Retinal pigment epithelial cell (primary cell): ENCODE measurements at places on chromosomes 3 and 15.

DNA sequence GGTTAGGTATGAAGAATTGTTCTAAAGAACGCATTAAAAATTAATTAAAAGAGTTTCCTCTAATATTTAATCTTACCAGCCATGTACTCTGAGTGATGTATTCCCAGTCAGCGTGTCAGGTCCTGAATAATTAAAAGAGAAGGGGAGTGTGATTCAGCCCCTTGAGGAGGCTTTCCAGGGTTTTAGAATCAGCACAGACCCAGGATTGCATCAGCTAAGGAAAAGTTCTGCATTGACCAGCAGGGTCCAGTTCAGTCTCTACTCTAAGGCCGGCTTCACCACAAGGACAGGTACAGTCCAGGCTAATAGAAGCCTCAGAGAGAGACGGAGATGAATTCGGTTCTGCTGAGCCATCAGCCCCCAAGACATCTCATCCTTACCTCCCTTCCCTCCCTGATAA lies 499.5 kb upstream of the PROK2 start:
- no peak for DNase-seq

DNA sequence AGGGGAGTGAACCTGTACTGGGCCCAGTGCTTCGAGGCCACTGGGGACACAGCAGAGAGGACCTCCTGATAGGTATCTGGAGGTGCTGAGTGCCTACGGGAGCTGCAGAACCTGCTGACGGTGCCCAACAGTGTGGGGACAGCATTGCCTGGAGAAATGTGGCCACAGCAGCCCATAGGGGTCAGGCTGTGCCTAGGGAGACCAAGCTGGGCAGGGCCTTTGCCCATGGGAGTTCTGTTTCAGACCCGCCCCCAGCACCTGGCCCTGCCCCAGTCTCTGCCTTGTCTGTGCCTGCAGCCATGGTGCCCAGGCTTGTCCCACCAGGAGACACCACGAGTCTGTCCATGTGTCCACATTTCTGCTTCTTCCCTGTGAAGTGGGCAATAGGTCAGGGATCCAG lies 15.3 kb upstream of the RPL32 start:
- no peak for DNase-seq

DNA sequence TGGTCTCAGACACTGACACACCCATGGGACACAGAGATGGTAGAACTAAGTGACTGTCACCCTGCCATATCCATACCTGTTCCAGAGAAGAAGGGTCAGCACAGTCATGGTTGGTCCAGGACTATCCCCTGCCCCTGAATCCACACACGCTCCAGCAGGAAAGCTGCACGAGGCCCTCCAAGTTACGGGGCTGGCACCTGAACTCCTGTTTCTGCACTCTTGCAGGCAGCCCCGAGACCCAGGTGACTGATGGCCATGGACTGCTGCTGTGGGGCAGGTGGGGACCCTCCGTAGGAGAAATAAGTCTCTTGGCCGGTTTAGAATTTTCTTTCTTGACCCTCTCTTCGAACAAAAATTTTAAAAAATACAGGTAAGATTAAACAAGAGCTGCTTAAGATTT lies 30.6 kb downstream of the CHDH start:
- DNase-seq, result no peak

DNA sequence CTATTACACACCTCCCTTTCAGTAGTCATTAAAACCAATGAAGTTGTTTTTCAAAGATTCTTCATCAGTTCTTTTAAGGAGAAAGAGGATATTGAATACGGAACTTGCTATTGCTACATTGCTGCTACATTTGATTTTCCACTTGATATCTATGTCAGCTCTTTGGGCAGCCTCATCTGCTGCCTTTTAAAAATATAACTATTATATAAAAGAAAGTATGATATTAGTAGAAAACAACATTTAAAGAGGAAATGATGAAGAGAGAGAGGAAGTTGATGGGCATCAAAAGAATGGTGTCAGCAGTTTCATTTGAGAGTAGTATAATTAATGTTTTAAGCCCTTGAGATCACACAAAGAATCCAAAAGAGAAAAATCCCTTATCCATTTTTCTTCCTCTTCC lies 171.4 kb downstream of the NFKBIZ start:
- no peak for DNase-seq

- no peak for DNase-seq
Observed at GRCh38 chr15:73226093-73226814, 142.5 kb downstream of the HCN4 start.

DNA sequence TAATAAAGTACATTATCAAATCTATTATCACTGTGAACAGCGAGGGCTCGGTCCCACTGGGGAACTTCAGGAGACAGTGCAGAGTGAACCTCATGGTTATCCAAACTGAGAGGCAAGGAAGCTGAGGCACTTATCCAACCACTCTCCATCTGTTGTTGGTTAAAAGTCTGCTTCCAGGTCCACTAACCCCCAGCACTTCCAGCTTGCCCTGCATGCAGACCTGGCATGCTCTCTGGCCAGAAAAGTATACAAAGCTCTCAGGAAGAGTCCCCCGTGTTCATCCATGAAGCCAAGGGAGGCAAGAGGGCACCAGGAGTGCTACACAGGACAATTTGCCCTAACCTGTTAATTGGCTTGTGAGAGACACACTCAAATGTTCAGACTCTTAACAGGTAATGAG lies 36.0 kb downstream of the FBN1 start:
- DNase-seq, result no peak

- no peak for DNase-seq
Observed at GRCh38 chr3:144433006-144433405, 461.4 kb downstream of the DIPK2A start.
